CD8-positive, alpha-beta memory T cell (primary cell): ENCODE measurements at places on chromosomes 12 and 14. TPM values are rescaled to one million over a fixed set of nuclear protein-coding genes. Genes with fewer than 3 reads are reported as not detected.

DNA sequence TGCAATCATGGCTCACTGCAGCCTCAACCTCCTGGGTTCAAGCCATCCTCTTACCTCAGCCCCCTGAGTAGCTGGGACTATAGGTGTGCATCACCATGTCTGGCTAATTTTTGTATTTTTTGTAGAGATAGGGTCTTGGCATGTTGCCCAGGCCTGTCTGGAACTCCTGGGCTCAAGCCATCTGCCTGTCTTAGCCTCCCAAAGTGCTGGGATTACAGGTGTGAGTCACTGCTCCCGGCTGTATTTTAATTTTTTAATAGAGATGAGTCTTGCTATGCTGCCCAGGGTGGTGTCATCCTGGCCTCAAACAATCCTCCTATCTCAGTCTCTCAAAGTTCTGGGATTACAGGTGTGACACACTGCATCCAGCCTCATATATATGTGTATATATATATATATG is 31.7 kb upstream of the GPRC5A start:
- no peaks in the 10 kb centered on the region for H3K27me3 ChIP-seq
- no peaks in the 10 kb centered on the region for H3K36me3 ChIP-seq

GRCh38 chr12:65419284-65420072 is 141.0 kb downstream of the MSRB3 start:
- H3K4me1 ChIP-seq = no peaks in the 10 kb centered on the region
- H3K36me3 ChIP-seq = no peaks in the 10 kb centered on the region
- H3K27me3 ChIP-seq = no peaks in the 10 kb centered on the region
- DNase-seq = no peak
- H3K27ac ChIP-seq = no peak overlapping the region

GYS2 gene
- total RNA-seq = not detected

DNA sequence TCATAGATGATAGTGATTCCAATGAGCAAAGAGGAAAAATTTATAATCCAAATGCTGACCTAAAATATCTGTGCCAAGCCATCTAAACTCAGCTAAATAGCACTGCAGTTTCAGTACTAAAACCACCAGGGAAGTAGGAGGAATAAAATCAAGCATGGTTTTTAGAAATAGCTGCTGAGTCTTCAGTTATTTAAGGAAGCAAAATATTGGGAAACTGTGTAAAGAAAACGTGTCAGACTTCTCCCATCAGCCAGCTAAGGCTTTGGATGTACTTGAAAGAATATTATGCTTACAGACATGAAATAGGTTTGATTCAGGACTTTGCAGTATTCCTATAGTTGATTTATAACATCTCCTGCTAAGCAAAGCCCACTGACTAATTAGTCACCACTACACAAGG is 24.7 kb downstream of the CLEC2D start:
- peaks cover 60% of the 10 kb centered on the region for H3K36me3 ChIP-seq
- peaks cover 11% of the 10 kb centered on the region for H3K4me1 ChIP-seq
- H3K27me3 ChIP-seq = no peaks in the 10 kb centered on the region

DNA sequence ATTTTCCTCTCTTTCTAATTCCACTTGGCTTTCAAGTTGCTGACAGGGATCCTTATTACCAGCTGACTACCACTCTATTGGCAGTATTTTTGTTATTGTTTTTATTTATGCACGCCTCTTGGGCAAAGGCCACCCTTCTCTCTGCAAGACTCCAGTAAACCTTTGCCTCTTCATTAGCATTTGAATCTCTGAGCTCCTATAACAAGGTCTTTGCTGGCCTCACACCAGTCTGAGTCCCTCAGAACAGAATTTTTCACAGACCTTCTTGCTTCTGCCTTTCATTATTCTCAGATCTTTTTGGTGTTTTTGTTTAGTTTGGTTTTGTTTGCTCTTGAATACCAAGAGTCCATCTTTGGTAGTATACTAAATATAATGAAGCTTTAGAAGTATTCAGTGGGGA is 145.9 kb downstream of the PDZRN4 start:
- H3K27ac ChIP-seq = no peak overlapping the region
- no peaks in the 10 kb centered on the region for H3K36me3 ChIP-seq
- DNase-seq = no peak
- H3K4me3 ChIP-seq = no peak overlapping the region
- no peaks in the 10 kb centered on the region for H3K4me1 ChIP-seq

NANOG gene
- total RNA-seq = not detected
